GM04504 (cell line): ENCODE measurements at places on chromosomes 5 and 9.

DNA sequence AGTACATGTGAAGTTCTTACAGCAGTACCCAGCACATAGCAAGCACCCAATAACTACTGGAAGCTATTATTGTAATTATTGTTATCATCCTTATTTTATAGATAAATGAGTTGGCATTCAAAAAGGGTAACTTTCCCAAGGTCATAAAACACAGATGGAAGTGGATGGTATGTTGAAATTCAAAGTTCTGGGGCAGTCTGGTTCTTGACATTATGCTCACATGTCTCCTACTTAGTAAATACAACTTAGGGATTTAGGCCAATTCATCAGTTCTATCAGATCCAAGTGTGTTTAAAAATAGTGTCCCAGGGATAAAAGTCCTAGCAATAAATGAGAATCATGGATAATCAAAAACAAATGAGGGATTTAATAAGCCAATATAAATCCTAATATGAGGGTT lies 265.2 kb downstream of the ADAMTSL1 start:
- DNase-seq, result no peak

- no peak for DNase-seq
Observed at GRCh38 chr5:23001120-23001519, 148.0 kb upstream of the CDH12 start.

- DNase-seq, result no peak
Observed at GRCh38 chr5:166505067-166505466, 1786.4 kb upstream of the WWC1 start.

DNA sequence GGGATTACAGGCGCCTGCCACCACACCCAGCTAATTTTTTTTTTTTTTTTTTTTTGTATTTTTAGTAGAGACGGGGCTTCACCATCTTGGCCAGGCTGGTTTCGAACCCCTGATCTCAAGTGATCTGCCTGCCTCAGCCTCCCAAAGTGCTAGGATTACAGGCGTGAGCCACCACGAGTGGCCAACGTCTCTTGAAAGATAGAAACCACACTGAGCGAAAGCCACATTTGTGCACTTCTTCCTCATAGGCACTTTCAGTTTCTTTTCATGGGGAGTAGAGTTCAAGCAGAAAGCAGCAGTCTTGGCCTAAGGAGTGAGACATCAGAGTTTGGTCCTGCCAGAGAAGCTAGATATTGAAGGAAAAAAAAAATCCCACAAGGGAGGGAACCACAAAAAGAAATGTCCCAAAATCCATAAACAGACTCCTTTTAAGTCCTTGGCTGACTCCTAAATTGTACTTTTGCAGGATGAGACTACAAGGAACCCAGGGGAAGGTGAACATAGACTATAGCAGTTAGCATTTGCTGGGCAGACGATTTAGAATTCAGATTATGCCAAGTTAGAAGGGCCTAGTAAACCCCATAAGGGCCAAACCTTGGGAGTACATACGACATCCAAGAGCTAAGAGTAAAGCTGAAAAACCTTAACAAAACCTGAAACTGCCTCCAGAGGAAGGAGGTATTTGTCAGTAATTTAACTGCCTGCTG lies 43.9 kb upstream of the GLIPR2 start:
- no peak for DNase-seq

GRCh38 chr5:6260846-6261245 lies 117.5 kb downstream of the MED10 start:
- no peak for DNase-seq

GRCh38 chr5:111254613-111255012 lies 30.4 kb downstream of the CAMK4 start:
- no peak for DNase-seq

DNA sequence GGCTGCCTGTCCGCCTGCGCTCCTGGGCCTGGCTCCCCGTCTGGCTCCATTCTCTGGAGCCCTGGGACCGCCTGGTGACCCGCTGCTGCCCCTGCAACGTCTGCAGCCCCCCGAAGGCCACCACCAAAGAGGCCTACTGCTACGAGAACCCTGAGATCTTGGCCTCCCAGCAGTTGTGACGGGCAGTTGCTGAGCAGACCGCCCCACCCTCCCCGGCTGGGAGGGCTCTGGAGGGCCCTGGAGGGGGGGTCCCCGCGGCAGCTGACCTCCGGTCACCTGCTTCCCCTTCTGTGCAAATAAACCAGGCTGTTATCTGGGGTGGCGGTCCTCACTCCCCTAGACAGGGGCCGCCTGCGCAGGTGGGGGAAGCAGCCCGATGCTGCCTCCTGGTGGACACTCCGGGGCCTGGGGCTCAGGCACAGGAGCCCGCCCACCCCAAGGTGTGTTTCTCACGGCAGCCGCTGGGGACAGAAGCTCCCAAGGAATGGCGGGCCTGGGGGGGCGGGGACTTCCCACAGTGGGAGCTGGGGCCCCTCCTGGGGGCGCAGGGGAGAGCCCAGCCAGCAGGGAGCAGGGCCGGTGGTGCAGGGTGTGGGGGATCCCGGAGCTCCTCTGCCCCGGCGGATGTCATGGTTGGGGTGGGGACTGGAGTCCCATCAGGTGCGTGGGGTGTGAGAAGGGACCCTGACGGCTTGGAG lies 4.7 kb upstream of the TUBB4B start:
- DNase-seq, result peak; percentile 44

- no peak for DNase-seq
Observed at GRCh38 chr5:62312036-62312435, 6.0 kb downstream of the KIF2A start.

GRCh38 chr5:74587890-74588289 lies 52.6 kb downstream of the ENC1 start:
- DNase-seq, result no peak

DNA sequence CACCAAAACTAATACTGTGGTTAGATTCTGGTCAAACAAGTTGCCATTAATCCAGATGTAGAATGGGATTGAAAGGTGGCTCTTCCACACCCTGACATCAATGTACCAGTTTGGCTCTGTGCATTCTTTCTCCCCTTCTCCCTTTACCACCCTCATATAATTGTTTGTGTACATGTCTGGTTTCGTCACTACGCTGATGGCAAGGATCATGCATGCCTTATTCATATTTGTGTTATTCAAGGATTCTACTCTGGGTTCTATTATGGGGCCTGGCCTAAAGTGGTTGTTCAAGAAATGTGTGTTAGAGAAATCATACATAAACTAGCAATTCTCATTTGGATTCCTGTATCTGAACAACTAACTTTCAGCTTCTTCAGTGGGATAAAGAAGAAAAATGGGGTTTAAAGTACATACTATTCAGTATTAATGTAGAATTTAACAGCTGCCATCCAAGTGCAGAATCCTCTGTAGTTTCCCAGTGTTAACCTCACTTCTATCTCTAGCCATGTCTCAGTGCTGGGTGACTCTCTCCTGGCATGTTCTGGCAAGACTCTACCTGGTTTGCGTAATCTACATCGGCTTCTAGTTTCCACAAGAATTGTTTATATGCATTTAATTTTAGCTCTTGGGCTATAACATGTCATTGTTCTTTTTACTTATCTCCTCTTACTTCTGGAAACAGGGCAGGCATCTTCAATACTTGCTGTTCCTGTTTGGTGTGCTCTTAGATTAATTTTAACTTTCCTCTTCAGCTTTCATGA lies 27.9 kb upstream of the CDKN2B start:
- DNase-seq, result no peak

GRCh38 chr5:114524221-114524620 lies 162.4 kb downstream of the KCNN2 start:
- no peak for DNase-seq
